Vagina (tissue), 2 donors: ENCODE measurements at places on chromosomes 7 and 10.

DNA sequence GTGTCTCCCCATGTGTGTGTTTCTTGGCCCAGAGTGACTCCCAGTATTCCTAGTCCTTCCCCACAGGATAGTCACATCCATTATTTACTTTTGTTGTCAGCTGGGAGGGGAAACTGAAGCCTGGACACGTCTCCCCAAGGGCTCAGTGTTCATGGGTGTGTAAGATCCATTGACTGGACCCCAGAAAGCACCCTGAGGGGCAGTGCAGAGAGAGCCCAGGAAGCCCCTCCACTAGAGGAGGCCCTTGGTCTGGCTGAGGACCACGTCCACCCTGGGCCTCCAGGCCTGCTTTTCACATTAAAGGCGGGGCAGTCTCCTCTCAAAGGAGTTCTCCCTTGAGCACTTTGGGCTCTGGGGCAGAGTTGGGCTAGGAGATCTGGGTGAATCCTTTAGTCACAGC lies 21.3 kb downstream of the ZNF783 start:
- DNase-seq, result no peak

DNA sequence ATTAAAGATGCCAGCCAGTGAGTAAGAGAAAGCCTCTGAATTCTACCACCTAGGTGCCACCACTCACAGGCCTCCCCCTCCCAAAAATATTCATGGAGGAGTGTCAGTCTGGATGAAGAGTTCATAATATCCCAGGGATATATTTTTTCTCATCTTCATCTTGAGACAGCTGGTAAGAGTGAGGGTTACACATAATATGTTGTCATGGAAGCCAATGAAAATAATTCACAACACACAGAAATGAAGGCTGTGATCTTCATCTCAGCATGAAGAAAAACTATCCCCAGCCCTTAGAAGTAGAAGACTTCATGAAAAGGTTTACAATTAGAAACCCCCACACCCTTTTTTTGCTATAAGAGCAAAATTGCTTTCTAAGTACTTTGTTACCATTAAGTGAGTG lies 175.6 kb downstream of the DNAH11 start:
- no peak for DNase-seq

GRCh38 chr7:3937146-3937545 lies 636.1 kb downstream of the SDK1 start:
- no peak for DNase-seq

DNA sequence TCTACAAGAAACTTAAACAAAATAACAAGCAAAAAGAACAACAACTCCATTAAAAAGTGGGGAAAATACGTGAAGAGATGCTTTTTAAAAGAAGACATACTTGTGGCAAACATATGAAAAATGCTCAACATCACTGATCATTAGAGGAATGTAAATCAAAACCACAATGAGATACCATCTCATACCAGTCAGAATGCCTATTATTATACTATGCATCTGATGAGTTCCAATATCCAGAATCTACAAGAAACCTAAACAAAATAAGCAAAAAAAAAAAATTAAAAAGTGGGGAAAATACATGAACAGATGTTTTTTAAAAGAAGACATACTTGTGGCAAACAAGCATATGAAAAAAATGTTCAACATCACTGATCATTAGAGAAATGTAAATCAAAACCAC lies 29.6 kb upstream of the AKR1C3 start:
- no peak for DNase-seq

- DNase-seq, result no peak
Measured at GRCh38 chr10:88793712-88794299, 8.7 kb upstream of the LIPM start.

- DNase-seq, result no peak
Measured at GRCh38 chr10:108894402-108895301, 1028.7 kb downstream of the XPNPEP1 start.
